ENCODE measurements at places on chromosomes 12 and 14. TPM values are rescaled to one million over a fixed set of nuclear protein-coding genes. Genes with fewer than 3 reads are reported as not detected.

DNA sequence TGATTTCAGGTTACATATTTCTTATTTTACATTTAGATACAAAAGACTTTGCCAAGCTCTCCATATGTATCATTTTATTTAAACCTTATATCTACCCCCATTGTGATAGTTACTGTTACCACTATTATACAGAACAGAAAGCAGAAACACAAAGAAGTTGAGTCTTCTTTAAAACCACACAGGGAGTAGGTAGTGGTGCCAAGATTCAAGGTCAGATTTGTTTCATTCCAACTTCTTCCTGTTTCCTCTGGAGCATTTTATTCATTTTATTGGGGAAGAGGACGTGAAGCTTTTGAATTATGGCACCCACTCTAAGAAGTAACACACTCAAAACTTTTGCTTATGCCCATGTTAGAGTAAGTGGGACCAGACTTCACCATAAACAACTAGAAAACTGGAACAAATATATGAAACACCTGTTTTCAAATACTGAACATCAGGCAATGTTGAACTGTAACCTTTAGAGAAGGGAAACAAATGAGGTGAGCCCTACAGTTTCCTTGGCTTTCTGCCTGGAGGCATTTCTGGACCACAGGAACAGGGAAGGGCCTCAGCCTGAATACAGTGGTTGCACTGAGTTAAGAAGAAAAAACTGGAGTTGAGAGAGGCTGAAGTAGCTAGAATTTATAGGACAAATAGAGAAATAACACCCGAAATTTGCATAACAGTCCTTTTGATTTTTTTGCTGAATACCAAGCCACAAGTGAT, 160.4 kb upstream of the SSTR1 start:
- no peak overlapping the region for H3K27ac ChIP-seq
- H3K36me3 ChIP-seq, result no peaks in the 10 kb centered on the region
- peaks cover 5% of the 10 kb centered on the region for H3K27me3 ChIP-seq
- no peak for DNase-seq
- no peak overlapping the region for H3K4me3 ChIP-seq
- H3K4me1 ChIP-seq, result no peaks in the 10 kb centered on the region

DNA sequence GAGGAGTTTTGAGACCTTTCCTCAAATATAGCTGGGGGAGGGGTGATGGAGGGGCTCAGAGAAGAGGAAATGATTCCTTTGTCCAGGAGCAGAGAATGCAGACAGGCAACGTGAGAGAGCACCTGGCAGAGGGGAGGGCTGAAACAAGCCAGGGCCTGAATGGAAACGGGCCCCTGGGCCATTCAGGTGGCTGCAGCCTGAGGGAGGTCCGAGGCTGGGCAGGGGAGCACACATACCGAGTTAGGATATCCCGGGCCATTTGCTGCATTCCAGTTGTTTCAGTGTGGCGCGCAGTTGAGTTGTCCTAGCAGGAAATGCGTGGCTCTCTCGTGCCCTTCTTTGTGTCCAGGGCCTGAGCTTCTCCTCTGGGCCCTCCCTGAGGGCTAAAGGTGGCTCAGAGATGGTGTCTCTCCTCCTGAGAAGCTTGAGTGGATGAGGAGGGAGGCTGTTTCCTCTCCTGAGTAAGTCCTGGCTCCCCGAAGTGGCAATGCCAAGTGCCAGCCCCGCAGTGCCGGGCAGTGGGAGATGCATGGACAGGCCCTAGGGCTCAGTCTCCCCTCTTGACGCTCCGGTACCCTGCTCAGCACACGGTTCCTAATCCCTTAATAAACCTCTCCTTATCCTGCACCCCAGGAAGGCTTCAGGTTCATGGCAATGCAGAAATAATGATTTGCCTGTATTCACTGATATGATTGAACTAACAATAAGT, 85.5 kb upstream of the VRK1 start:
- no peak overlapping the region for H3K4me3 ChIP-seq
- DNase-seq, result no peak
- H3K4me1 ChIP-seq, result no peaks in the 10 kb centered on the region
- H3K36me3 ChIP-seq, result no peaks in the 10 kb centered on the region
- H3K27ac ChIP-seq, result no peak overlapping the region
- H3K27me3 ChIP-seq, result peaks cover 7% of the 10 kb centered on the region

DNA sequence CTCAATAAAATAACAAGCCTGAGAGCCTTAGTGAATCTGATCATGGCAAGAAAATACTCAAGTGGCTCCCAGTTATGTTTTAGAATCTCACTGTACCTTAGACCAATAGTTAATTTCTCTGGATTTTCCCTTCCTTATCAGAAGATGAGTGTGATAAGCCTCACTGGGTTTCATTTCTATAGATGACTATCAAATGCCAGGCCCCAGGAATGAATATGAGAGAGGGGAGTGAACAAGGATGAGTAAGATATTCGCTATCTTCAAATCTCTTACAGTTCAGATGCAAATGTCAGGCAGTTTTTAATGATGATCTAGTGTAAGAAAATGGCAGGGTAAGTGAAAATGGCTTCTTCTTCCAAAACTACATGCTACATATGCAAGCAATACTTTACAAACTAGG, 26.1 kb upstream of the OR10P1 start:
- H3K27ac ChIP-seq, result peak overlapping the region; percentile 36
- no peak for DNase-seq
- H3K36me3 ChIP-seq, result no peaks in the 10 kb centered on the region
- no peak overlapping the region for H3K4me3 ChIP-seq

DNA sequence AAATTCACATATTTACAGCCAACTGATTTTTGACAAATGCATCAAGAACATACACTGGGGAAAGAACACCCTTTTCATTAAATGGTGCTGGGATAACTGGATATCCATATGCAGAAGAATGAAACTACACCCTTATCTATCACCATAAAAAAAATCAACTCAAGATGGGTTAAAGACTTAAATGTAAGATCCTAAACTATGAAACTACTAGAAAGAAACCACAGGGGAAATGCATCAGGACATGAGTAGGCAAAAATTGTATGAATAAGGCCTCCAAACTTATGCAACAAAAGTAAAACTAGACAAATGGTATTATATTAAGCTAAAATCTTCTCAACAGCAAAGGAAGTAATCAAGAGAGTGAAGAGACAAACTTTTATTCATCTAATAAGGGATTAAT, 242.6 kb downstream of the CPNE8 start:
- DNase-seq, result no peak
- H3K27me3 ChIP-seq, result no peaks in the 10 kb centered on the region
- no peak overlapping the region for H3K4me3 ChIP-seq
- no peaks in the 10 kb centered on the region for H3K4me1 ChIP-seq
- H3K27ac ChIP-seq, result no peak overlapping the region

DNA sequence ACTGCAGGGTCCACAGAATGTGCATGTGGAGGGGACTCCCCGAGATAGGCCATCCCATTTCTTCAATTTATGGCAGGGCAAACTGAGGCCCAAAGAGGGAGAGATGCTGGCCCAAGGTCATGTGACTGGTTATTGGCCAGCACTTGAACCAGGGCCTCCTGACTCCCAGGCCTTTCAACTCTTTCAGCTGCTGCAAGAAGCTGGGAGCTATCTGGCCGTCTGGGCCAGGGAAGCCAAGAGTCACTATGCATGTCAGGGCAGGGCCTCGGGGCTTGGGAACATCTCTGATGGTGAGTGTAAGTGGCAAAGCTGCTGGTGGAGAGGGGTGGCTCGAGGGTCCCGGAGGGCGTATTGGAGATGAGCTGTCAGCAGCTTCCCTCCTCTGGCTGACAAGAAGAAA, 9.5 kb upstream of the LTBP2 start:
- DNase-seq, result no peak
- H3K27me3 ChIP-seq, result peaks cover 14% of the 10 kb centered on the region
- no peaks in the 10 kb centered on the region for H3K36me3 ChIP-seq

- peak overlapping the region; percentile 54 for H3K4me3 ChIP-seq
- H3K36me3 ChIP-seq, result peaks cover 8% of the 10 kb centered on the region
- H3K27ac ChIP-seq, result peak overlapping the region; percentile 96
- H3K4me1 ChIP-seq, result peaks cover 66% of the 10 kb centered on the region
- H3K27me3 ChIP-seq, result no peaks in the 10 kb centered on the region
Measured at GRCh38 chr14:89720741-89721729, 233.5 kb downstream of the EFCAB11 start.

DNA sequence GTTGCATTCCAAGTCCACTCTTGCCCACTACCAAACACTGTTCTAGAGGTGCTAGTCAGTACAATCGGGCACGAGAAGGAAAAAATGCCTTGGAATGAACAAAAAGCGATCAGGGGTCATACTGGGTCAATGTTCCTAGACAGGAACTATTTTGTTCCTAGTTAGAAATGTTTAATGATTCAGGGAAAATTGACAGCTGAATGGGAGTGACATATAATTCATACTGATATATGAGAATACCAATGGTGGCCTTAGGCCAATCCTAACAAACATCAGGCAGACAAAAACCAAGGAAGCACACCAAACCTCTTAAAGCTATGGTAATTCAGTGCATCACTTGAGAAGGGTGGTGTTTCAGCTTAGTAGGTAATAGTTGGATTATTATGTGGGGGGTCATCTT, 51.1 kb downstream of the ANAPC7 start:
- no peak overlapping the region for H3K4me3 ChIP-seq
- peaks cover 48% of the 10 kb centered on the region for H3K4me1 ChIP-seq
- peaks cover 31% of the 10 kb centered on the region for H3K36me3 ChIP-seq
- no peak overlapping the region for H3K27ac ChIP-seq

GRCh38 chr14:92040431-92041051, 682 bp upstream of the TRIP11 start:
- peak; percentile 21 for DNase-seq
- peak overlapping the region; percentile 99 for H3K27ac ChIP-seq
- peaks cover 27% of the 10 kb centered on the region for H3K4me1 ChIP-seq
- H3K27me3 ChIP-seq, result no peaks in the 10 kb centered on the region
- peak overlapping the region; percentile 97 for H3K4me3 ChIP-seq

DNA sequence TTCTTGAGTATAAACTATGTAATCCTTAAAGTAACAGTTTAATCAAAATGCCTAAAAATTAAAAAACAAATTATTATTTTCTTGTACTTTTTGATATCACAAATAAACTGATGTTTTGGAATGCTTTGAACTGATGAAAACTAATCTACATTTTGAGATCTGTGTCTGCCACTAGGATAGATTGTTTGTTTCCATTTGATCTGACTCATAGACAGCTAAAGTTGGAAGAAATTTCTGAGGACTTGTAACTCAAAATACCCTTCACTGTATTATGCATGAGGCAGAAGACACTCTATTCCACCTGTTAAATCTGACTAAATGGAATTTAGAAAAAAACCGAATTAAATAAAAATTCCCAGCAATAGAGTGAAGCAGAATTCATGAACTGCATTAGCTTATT, 1400.0 kb upstream of the FLRT2 start:
- H3K27me3 ChIP-seq, result no peaks in the 10 kb centered on the region
- H3K4me1 ChIP-seq, result no peaks in the 10 kb centered on the region
- DNase-seq, result no peak
- no peak overlapping the region for H3K4me3 ChIP-seq
- H3K36me3 ChIP-seq, result no peaks in the 10 kb centered on the region
- H3K27ac ChIP-seq, result no peak overlapping the region

- H3K27me3 ChIP-seq, result peaks cover 2% of the 10 kb centered on the region
- H3K27ac ChIP-seq, result no peak overlapping the region
- H3K36me3 ChIP-seq, result peaks cover 36% of the 10 kb centered on the region
- peaks cover 21% of the 10 kb centered on the region for H3K4me1 ChIP-seq
- peak overlapping the region; percentile 8 for H3K4me3 ChIP-seq
- DNase-seq, result no peak
Measured at GRCh38 chr12:113332688-113333417, 2.1 kb downstream of the SLC8B1 start.

DNA sequence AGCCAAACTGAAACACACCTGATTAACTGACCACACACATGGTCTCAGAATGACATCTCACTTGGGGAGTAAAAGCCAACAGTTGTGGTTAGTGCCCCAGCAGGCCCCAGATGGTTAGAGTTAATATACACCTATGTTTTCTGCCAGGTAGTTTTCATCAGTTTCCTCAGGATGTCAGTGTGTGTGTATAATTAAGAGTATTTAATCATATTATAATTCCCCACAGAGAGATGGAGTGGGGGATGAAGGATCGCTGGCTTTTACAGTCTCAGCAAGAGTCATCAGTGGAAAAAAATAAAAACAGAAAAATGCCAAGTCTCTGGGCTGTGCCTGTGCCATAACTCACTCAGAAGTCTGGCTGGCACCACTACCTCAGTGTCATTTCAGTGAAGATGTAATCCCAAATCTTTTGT, 412.5 kb downstream of the ZFP36L1 start:
- no peaks in the 10 kb centered on the region for H3K36me3 ChIP-seq
- no peak overlapping the region for H3K4me3 ChIP-seq
- H3K4me1 ChIP-seq, result peaks cover 12% of the 10 kb centered on the region
- no peak overlapping the region for H3K27ac ChIP-seq
- no peak for DNase-seq
- no peaks in the 10 kb centered on the region for H3K27me3 ChIP-seq

GRCh38 chr14:38790916-38791315, 312.1 kb downstream of the SEC23A start:
- no peaks in the 10 kb centered on the region for H3K27me3 ChIP-seq
- H3K36me3 ChIP-seq, result no peaks in the 10 kb centered on the region
- DNase-seq, result no peak
- H3K4me1 ChIP-seq, result no peaks in the 10 kb centered on the region
- H3K27ac ChIP-seq, result no peak overlapping the region
- no peak overlapping the region for H3K4me3 ChIP-seq

DNA sequence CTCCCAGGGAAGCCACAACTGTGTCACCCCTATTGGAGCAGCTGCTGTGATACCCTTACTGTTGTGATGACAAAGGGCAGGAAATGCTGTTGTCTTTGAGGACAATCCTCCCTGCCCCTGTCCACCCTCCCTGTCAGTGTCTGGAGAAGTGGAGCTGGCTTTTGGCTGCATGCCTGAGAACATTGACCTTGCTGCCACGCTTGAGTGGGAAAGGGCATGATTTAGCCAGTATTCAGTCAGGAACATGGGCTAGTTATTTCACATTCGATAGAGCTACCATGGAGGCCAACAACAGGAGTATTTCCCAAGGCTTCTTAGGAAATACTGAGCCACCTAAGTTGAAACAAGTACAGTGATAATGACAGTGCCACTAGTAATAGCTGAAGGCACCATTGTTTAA, 59.4 kb downstream of the MYRFL start:
- peaks cover 3% of the 10 kb centered on the region for H3K4me1 ChIP-seq
- H3K27ac ChIP-seq, result no peak overlapping the region
- no peak overlapping the region for H3K4me3 ChIP-seq
- H3K27me3 ChIP-seq, result peaks cover 17% of the 10 kb centered on the region

- no peak overlapping the region for H3K27ac ChIP-seq
- peaks cover 21% of the 10 kb centered on the region for H3K4me1 ChIP-seq
- no peaks in the 10 kb centered on the region for H3K36me3 ChIP-seq
- DNase-seq, result no peak
- H3K4me3 ChIP-seq, result peak overlapping the region; percentile 27
Measured at GRCh38 chr12:132469423-132469822, 20.5 kb upstream of the FBRSL1 start.

Gene C14orf39
- total RNA-seq, result not detected

Gene TAS2R9
- not detected for total RNA-seq

Gene EML5
- total RNA-seq, result 0.39 TPM

Gene MMP17
- 0.25 TPM for total RNA-seq

Gene ANKRD33
- not detected for total RNA-seq

Gene TM9SF1
- total RNA-seq, result 30.8 TPM

Gene MYO1H
- total RNA-seq, result not detected

Gene NANOG
- not detected for total RNA-seq

Gene ABCC9
- 0.07 TPM for total RNA-seq

Gene BICD1
- total RNA-seq, result 8.0 TPM

Gene BMP4
- not detected for total RNA-seq

Gene LUM
- not detected for total RNA-seq

Gene FAM181A
- total RNA-seq, result not detected

Gene ERBB3
- 0.71 TPM for total RNA-seq
